ENCODE measurements at places on chromosomes 16 and 17.

- DNase-seq = no peak
Measured at GRCh38 chr17:81044764-81045589, 10.0 kb downstream of the BAIAP2 start.

- DNase-seq = no peak
Measured at GRCh38 chr16:11009027-11009755, 64.8 kb downstream of the CLEC16A start.

DNA sequence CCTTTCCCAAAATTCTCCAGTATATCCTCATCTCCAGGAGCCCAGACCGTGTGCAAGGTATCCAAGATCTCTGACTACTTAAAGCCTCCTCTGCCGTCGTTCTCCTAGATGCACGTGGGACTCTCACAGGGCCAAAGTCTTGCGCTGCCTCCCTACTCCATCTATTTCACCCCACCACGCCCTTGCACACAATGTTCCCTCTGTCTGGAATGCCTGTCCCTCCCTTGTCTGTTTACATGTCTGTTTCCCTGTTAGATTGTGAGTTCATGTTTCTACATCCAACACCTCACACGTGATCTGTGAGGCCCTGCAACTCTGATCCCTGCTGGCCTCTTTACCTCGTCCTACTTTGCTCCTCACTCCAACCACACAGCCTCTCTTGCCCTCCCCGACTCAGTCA, 4.9 kb upstream of the FZD2 start:
- DNase-seq = no peak

DNA sequence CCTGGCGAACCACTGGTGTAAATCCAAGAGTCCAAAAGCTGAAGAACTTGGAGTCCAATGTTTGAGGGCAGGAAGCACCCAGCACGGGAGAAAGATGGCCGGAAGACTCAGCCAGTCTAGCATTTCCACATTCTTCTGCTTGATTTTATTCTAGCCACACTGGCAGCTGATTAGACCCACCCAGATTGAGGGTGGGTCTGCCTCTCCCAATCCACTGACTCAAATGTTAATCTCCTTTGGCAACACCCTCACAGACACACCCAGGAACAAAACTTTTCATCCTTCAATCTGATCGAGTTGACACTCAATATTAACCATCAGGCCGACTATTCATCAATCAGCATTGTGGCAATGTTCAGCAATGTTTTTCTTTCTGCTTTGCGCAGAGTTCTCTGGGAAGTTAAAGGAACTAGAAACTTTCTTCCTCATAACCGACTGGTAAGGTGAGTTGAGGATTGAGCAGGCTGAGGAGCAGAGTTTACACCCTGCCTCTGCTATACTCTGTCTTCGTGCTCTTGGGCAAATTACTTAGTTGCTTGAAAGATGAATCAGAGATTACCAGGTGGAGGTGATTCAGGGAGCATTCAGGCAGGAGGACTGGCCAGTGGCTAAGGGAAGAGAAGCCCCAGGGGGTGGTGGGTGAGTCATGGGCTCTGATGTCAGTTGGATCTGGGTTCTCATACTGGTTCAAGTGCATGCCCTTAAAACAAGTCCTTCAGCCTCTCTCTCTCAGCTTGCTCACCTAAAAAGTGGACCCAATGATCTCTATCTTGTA, 28.2 kb upstream of the BRD7 start:
- DNase-seq = no peak

DNA sequence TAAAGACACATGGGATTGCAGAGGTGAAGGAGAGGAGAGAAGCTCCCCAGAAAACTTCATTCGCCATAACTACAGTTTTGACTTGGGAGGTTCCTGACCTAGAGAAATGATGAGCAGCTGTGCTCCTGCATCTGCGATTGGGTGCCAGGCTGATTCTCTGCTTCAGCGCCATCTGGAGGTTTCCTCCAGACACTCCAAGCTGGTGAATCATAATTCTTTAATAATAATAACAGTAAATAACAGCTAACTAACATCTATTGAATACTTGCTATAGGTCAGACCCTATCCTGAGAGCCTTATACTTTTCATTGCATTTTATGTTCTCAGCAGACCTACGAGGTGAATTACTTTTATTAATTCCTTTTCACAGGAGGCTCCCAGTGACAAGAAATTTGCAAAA, 575.8 kb downstream of the TOX3 start:
- DNase-seq = no peak

DNA sequence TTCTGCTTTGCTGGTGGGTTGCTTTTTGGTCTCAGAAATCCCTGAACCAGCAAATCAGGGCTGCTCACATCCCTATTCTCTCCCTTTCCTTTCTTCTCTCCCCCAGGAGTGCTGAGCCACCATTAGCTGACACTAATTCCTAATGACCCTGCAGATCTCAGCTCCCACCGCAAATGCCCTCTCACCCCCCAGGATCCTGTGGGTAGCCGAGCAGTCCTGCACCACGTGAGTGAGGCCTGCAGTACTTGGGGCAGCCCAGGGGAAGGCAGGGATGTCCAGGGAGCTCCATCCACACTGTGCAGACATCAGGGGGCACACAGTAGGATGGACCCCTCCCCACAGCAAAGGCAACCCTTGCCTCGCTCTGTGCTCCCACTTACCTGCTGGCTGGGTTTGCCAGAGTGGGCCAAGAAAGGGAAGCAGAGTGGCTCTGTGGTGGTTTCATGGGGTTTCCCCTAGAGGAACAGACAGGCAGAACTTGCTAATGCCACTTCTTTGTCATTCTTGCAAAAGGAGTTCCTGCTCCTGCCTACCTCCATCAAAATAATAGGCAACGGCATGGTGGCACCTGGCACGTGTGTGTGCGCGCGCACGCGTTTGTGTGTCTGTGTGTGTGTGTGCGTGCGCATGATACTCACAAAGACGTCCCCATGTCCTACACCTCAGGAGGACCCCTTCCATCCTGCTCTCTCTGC, 135.6 kb downstream of the GAS7 start:
- no peak for DNase-seq

DNA sequence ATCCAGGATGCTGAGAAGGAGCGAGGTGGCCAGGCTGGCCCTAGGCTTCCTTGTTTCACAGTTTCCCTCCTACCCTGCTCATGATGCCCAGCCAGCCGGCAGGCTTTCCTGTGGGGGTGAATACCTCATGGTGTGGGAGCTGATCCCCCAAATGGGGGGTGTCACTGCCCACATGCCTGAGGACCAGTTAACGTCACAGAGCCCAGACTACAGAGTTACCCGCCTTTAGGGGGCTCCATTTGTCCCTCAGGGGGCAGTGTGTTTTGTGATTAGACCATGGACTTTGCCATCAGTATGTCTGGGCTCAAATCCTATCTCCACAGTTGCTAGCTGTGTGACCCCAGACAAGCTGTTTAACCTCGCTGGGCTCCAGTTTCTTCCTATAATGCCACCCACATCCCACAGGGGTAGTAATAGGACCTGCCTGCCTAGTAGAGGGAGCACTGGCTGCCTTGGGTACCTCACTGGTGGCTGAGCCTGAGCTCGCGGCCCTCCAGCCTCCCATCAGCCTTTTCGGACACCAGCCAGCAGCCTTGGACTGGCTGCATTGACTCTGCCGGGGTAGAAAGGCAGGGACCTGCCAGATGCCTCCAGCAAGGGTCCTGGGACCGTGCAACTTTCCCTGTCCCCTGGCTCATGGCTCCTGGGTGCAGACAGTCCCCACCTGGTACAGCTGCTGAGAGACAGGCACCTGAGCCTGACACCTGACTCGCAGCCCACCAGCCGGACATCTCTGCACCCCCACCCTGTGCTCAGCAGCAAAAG, 87.5 kb upstream of the GSE1 start:
- no peak for DNase-seq

DNA sequence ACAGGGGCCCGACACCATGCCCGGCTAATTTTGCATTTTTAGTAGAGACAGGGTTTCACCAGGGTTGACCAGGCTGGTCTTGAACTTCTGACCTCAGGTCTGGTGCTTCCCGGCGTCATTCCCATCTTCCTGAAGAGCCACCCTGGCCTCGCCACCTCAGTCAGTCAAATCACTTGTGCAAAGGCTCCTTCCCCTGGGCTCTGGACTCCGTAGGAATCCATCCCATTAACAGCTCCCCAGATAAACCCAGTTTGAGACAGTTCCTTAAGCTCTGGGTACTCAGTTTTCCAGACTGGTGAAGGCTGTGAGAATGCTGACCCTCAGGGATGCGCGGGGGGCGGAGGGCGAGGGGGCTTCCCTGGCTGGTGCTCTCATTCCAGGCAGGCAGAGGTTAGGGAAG, 39.5 kb downstream of the MRM1 start:
- no peak for DNase-seq

Measured in T-helper 1 cell (primary cell).